ENCODE measurements at places on chromosomes 13 and 19.

DNA sequence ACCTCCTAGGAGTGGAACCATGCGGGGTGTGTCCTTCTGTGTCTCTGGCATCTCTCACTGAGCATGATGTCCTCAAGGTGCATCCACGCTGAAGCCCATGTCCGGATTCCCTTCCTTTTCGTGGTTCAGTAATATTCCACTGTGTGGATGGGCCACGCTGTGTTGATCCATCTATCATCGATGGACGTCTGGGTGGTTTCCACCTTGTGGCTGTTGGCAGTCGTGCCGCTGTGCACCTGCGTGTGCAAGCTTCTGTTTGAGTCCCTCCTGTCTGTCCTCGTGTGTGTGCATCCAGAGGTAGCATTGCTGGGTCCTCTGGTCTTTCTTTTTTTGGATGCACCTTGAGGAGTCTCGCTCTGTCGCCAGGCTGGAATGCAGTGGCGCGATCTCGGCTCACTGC is 11.2 kb upstream of the GNA15 start:
- no peak for DNase-seq

DNA sequence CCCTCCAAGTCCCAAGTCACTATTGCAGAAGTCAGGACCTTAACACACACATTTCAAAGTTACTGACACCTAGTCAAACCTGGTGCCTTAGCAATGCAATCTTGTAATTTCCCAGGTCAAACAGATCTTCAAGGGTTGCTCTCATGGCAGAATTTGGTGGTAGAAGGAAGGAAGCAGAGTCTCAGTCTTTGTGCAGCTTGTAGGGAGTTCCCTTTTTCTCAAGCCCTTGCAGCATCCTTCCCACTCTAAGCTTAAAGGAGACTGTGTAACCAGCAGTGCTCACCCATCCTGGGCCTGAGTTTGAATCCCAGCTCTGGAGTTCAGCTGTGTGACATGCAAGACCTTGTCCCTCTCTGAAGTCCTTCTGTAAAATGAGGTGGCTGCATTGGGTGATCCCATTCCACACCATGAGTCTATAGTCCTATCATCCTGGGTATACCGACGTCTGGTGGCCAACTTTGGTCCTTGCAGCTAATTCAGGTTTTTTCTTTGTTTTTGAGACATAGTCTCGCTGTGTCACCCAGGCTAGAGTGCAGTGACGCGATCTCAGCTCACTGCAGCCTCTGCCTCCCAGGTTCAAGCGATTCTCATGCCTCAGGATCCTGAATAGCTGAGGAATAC is 9.8 kb downstream of the SIGLEC10 start:
- DNase-seq: no peak

DNA sequence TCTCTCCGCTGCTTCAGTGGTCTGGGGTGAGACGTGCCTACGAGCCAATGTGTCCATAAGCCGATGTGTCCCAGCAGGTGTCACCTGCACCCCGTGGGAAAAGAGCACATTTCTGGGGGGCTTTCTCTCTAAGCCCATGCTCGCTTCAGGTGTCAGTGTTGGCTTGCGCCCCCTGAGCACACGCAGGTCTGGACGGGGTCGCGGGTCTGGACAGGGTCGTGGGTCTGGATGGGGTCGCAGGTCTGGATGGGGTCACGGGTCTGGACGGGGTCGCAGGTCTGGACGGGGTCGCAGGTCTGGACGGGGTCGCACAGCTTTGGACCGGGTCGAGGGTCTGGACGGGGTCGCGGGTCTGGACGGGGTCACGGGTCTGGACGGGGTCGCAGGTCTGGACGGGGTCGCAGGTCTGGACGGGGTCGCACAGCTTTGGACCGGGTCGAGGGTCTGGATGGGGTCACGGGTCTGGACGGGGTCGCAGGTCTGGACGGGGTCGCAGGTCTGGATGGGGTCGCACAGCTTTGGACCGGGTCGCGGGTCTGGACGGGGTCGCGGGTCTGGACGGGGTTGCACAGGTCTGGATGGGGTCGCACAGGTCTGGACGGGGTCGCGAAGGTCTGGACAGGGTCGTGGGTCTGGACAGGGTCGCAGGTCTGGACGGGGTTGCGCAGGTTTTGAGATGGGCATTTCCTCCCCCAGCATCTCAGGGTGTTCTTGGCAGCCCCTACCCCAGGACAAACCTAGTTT is 24.5 kb upstream of the TFDP1 start:
- no peak for DNase-seq

GRCh38 chr13:99270518-99270917 is 12.3 kb upstream of the GPR18 start:
- no peak for DNase-seq

DNA sequence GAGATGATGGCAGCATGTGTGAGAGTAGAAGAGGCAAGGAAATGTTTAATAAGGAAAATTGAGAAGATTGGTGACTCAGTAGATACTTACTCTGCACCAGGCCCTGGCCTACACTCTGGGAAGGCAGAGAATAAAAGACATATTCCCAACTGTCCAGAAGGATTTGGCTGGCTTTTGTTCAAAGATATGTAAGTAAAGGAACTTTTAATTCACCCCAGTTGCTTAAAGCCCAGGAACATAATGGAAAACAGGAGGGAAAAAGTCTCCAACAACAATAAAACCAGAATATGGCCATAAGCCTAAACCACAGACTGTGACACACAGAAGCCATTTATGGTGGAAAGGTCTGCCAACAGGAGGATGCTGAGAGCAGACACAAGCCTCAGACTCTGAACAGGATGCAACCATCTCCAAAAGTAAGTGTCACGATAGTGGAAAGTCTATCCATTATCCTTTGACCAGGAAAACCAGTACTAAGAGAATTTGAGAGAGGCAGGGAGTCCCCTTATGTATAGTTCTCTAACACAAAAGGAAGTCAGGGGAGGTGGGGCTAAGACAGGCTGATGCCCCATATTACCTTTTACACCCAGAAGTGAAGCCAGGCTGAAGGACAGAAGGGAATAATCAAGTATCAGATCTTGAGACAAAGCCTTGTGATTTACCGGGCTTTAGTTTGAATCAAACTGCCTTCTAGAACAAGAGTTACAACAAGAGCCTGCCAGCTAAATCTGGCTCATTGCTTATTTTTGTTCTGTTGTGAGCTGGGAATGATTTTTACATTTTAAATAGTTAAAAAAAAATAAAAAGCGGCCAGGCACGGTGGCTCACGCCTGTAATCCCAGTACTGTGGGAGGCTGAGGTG is 169.5 kb upstream of the STARD13 start:
- no peak for DNase-seq

DNA sequence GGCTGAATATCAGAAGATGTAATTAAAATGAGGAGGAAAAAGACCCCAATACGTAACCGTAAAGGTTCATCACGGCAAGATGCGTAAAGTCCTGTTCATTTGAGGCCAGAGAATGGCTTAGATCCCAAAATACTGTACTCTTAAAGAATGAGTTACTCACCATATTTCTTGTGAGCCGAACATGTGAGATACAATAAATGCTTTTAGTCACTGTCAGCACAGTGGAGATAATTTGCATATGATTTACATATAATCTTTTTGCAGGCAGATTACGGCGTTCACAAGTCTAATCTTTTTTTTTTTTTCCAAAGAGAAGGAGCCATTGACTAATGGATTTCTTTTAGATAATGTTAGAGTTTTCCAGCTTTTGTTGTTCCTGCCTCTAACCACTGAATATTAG is 28.4 kb downstream of the AMER2 start:
- DNase-seq: no peak

DNA sequence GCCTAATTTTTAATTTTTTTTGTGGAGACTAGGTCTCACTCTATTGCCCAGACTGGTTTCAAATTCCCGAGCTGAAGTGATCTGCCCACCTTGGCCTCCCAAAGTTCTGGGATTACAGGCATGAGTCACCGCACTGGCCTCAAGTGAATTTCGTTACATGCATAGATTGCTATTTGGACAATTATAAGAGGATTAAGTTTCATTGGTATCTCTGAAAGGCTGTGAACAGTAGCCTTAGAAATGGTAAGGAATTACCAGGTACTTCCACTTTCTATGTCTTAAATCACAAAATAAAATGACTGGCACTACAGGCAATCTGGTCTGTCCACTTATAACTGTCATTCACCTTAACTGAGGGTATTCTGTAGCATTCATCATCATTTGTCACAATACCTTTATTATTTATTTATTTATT is 2.9 kb upstream of the CCDC9 start:
- DNase-seq: no peak

- DNase-seq: no peak
These were observed 19.1 kb upstream of the ZNF260 start for GRCh38 chr19:36547001-36547732.

All from tibial artery (tissue), 4 donors.